ENCODE measurements at places on chromosomes 5 and 9.

DNA sequence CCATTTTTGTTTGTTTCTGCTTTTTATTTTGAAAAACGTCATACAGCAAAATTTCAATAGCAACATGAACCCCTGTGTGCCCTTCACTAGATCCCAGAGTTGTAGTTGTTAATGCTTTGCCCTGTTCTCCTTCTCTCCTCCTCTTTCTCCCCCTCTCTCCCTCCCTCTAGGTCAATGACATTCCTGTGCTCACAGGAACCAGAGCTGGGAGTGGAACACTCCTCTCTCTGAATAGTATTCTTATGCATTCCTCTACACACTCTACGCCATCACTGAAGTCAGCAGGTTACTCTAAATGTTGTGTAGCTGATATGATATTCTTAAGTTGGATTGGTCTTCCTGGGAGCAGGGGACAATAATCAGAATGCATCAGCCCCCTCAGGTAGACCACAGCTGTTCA lies 243.4 kb downstream of the SYK start:
- no peak for DNase-seq

DNA sequence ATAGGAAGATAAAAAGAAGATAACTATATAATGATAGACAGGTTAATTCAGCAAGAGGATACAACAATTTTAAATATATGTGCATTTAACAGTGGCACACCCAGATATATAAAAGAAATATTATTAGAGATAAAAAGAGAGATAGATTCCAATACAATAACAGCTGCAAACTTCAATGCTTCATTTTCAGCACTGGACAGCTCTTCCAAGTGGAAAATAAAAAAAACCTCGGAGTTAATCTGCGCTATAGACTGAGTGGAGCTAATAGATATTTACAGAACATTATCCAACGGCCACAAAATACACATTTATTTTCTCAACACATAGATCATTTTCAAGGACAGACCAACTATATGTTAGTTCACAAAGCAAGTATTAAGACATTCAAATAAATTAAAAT lies 1229.5 kb upstream of the CDH6 start:
- no peak for DNase-seq

DNA sequence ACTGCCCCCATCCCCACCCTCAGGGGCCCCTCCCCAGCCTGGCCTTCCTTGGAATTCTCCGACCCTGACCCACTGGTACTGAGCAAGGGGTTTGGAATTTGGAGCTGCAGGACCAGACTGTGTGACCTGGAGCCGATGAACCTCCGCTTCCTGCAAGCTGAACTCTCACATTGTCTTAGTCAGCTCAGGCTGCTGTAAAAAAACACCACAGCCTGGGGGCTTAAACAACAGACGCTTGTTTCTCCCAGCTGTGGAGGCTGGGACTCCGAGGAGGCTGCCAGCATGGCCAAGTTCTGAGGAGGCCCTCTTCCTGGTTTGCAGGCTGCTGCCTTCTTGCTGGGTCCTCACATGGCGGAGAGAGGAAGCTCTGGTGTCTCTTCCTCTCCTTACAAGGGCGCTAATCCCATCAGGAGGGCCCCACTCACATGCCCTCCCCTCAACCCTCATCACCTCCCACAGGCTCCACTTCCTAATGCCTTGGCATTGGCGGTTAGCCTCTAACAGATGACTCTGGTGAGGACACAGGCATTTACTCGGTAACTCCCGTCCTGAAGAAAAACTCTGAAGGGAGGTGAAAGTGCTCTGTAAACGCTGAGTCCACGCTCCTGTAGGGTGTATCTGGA lies 42.4 kb downstream of the C5orf15 start:
- DNase-seq = no peak

DNA sequence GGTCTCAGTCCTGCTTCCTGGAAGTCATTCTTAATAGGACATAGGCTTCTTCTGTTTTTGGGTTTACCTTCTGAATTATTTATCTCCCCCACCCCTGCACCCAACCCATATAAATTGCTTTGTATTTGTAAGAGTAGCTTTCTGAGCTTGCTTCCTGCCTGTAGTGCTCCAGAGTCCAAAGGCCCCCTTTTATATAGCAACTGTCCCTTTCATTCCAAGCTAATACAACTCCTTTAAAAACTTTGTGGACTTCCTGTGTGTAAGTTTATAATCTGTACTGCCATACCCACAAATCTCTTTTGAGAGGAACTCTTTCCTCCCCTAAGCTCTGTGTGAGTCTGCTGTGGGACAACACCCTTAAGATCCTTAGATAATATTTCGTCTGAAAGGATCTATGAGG lies 7.8 kb downstream of the JAK2 start:
- no peak for DNase-seq

- DNase-seq = no peak
Observed at GRCh38 chr9:133876836-133877235, 115.3 kb downstream of the VAV2 start.

DNA sequence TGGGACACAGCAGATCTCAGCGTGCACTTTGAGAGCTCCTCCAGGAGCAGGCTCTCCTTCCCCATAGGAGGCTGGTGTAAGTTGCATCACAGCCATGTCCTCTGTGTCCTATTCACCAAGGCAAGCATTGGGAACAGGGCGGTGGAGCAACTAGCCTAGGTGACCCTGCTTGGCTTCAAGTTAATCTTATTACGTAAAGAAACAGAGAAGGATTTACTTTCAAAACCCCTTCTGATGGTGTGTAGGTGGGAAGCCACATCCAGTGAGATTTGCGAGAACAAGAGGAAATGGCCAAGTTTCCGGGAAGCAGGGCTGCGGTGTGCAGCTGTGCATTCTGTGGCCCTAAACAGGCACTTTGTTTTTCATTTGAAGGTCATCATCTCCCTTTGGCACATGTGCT lies 80.2 kb downstream of the TRIO start:
- no peak for DNase-seq

- DNase-seq = peak; percentile 51
Observed at GRCh38 chr9:20356403-20357036, 265.8 kb downstream of the MLLT3 start.

- DNase-seq = no peak
Observed at GRCh38 chr5:138148811-138149210, 9.6 kb upstream of the NME5 start.

GRCh38 chr5:56964173-56964572 lies 12.2 kb upstream of the MIER3 start:
- no peak for DNase-seq

DNA sequence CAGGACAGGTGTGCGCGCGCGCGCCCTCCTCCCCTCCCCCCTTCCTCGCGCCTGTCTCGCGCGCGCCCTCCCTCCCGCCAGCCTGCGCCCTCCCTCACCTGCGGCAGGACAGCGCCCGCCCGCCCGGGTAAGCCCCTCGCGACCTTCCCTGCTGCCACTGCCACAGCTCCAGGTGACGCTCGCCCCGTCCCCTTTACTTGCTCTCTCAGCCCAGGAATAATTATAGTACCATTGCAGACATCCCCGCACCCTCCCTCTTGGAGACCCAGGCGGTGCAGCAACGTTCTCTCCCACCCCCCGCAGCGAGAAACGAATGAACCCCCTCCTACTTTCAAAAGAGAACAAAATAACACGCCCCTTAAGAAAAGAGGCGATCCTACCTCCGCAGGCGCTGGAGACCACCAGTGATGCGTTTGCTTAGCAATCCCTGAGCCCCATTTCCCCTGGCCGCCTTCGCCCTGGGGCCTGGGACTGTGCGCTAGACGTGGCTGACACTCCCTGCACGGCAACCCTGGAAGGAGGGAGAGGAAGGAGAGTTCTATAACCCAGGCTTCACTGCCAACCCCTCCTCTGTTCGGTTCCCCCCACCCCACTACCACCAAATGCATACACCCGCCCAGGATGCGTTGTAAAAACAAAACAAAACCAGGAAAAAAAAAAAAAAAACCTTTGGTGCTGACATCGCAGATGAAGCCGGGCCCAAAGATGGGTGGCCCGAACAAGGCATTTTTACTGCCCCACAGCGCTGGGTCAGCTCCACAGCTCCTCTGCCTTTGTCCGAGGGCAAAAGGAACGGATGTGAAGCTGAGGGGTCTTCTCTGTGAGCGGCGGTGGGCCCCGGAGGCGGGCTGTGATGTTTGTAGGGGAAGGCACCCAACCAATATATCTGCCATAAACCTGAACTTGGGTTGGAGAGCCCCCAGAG lies 5.6 kb upstream of the PURA start:
- no peak for DNase-seq

DNA sequence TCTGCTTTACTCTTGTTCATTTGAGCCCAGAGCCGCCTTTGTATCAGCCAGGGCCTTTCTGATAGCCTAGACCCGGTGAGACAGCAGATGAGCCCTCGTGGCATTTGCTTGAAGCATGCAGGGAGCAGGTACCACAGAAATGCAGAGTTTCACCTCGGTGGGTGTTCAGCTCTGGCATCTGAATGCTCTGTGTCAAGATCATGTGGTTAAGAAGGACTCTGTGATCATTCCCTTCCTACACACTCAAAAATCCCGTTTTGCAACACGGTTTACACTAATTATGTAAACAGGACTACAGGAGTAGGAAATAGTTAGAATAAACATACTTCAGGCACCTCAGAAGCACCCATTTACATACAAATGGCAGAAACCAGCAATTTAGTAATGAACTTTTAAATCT lies 67.2 kb downstream of the MVB12B start:
- no peak for DNase-seq

DNA sequence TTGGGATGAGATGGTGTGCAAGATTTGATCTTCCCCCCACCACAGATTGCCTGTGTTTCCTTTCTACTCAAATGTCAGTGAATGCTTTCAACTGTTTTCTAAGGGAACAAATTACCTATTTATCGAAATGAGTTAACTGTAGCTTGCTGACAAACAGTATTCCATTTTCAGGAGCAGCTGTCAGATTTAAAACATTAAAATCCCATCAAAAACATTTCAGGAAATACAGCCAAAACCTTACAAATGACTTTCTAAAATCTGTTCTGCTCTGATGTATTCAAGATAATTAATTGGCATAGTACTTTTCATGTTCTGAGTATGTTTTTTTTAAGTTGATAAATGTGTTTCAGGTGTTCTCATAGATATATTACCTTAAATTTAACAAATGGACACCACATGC lies 158.0 kb upstream of the DMRTA1 start:
- DNase-seq = no peak

GRCh38 chr9:129068990-129069861 lies 11.7 kb upstream of the DOLPP1 start:
- DNase-seq = peak; percentile 34

- DNase-seq = no peak
Observed at GRCh38 chr5:179497636-179498340, 52.6 kb upstream of the RUFY1 start.

- no peak for DNase-seq
Observed at GRCh38 chr5:88984040-88984439, 101.1 kb upstream of the MEF2C start.

GRCh38 chr5:93998951-93999455 lies 257.6 kb upstream of the POU5F2 start:
- DNase-seq = no peak

DNA sequence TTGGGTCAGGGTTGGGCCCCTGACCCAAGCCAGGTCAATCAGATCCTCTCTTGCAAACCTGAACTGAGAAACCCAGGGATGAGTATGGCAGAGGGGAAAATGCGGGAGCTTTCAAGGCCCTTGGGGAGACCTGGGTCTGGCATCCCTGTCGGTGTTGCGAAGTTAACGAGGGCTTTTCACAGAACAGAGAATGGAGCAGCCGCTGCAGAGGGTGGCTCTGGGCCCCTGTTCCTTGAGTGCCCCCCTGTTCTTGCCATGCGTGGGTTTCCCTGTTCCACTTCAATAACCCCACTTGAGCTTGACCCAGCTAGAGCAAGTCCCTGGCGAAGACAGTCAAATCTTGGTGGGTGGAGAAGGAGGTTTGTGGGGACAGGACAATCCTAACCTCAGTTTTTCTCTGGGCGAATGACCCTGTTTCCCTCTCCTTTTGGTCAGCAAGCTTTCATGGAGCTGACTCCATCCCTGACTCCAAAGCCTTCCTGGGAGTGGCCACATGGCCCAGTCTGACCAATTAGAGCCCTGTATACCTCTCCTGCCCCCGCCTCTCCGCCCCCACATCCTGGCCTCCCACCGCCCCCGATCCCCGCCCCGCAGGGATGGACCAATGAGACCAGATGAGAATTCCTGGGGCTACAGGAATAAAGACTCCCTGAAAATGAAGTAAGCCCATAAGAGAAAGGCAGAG lies 2.9 kb upstream of the VDAC1 start:
- DNase-seq = no peak

GRCh38 chr9:16030528-16031185 lies 477.8 kb downstream of the CCDC171 start:
- DNase-seq = no peak

- DNase-seq = no peak
Observed at GRCh38 chr5:76041863-76042262, 41.3 kb upstream of the SV2C start.

- no peak for DNase-seq
Observed at GRCh38 chr5:10337107-10337506, 16.4 kb upstream of the MARCHF6 start.

- no peak for DNase-seq
Observed at GRCh38 chr9:34070606-34071324, 22.1 kb upstream of the UBAP2 start.

Measured in activated CD4-positive, alpha-beta T cell treated with anti-CD3 and anti-CD28 coated beads, Interleukin-2, amount 50 U/mL, for 4 hours (primary cell).